ENCODE measurements at places on chromosomes 13 and 19.

DNA sequence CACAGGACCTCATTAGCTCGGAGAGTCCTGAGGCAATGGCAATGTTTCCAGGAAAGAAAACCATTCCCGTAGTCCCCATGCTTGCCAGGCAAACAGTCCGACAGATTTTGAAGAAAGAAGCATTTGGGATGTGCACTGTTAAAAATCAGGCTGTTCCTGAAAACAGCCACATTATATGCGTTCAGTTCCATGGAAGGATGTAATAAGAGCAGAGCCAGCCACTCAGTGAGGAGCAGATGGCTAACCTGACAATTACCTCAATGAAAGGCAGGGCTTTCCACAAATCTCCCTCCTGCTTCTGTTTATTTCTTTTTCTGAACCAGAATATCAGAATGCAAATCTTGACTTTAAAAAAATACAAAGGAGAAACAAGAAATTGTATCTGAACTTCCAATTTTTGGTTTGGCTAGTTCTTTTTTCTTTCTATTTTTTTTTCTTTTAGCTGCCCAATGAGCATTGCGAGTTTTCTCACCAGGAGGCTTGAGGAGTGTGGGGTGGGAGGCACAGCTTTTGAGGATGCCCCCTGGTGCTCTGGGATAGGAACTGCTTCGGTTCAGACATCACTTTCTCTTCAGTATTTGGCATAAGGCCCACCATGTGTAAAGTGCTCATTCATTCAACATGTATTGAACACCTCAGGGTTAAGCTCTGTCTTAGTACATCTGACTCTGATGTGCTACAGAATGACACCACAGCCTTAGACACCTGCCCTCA, 124.2 kb downstream of the TBC1D4 start:
- DNase-seq = no peak

- no peak for DNase-seq
Observed at GRCh38 chr13:98821372-98822224, 69.1 kb upstream of the SLC15A1 start.

DNA sequence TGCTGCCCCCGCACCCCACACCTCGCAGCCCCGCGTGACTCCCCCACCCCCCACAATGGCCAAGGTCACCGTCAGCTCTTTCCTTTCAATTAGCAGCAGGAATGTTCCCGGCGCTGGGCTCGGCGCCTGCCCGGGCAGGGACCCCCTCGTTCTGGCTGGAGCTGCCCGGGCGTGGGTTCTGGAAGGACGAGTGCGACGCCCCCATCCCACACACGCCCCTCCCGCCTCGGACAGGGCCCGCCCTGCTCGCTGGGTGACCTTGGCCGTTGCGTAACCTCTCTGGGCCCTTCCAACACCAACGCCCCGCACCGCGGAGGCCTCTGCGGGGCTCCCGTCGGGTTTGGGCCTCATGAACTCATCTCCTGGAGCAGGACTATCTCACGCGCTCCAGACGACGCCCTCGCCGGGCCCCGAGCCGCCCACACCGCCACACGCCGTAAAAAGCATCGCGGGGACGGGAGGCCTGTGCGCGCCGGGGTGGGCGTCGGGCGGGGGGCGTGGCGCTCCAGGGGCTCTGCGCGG, 10.3 kb downstream of the PALM start:
- peak; percentile 82 for DNase-seq

- DNase-seq = no peak
Observed at GRCh38 chr19:695352-695949, at the start of gene PRSS57. PRSS57 (minus strand) TSS chr19:695452; CDS start chr19:695430, 22 bp downstream.

- DNase-seq = no peak
Observed at GRCh38 chr13:113051641-113052040, 54.0 kb upstream of the F7 start.
